ENCODE measurements at places on chromosomes 11 and 22.

GRCh38 chr22:49235463-49236300, 592.0 kb downstream of the BRD1 start:
- no peak for DNase-seq

GRCh38 chr11:64353715-64354506, 5.1 kb upstream of the RPS6KA4 start:
- DNase-seq = no peak

GRCh38 chr11:133747409-133747808, 97.9 kb downstream of the SPATA19 start:
- DNase-seq = no peak

DNA sequence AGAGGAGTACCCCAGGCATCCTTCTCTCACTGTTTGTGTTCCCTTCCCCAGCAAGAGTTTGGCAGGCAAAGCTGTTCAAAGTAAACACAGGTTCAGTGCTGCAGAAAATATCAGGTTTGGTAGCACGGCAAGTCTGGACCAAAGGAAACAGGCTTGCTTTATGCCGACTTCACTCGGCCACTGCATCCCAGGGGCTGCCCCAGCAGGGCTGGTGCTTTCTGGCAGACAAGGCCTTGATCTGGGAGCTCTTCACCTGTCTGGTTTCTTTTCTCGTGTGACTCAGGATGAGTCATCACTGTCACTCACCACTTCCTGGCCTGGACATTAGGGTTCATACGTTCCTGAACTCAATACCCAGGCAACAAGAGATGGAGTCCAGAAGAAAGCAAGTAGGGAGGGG, 52.6 kb upstream of the NAV2 start:
- peak; percentile 4 for DNase-seq

DNA sequence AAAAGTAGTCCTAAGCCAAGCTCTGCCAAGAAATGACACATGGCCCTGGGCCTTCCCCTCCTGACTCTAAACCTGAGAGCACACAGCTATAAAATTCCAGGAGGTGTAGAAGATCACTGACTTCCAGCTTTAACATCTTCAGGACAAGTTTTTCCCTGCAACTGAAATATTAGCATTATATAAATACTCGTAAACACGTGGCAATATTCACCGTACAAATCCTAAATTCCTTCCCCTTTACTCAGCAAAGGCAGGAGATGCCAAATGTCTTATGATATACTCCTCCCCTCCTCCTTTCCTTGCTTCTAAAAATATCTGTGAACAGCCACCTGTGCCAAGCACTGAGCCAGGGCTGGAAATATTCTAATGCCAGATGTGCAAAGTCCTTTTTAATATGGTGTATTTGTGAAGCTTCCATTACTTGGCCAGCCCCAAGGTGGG, 194.0 kb downstream of the LARGE1 start:
- no peak for DNase-seq

DNA sequence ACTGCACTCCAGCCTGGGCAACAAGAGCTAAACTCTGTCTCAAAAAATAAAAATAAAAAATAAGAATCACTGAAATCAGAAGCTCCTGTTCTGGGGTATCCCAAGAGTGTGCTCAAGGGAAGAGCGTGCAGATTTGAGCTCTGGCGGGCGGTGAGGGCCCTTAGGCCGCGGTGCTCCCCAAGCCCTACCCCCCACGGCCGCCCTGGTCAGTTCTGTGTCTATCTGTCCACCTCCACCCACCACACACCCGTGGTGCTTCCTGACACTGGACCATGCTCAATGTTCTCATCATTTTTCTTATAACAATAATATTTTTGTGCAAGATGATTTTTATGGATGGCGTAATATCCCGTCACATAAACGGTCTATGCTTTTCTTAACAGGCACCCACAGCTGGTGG, 71.1 kb downstream of the RTL6 start:
- DNase-seq = no peak

DNA sequence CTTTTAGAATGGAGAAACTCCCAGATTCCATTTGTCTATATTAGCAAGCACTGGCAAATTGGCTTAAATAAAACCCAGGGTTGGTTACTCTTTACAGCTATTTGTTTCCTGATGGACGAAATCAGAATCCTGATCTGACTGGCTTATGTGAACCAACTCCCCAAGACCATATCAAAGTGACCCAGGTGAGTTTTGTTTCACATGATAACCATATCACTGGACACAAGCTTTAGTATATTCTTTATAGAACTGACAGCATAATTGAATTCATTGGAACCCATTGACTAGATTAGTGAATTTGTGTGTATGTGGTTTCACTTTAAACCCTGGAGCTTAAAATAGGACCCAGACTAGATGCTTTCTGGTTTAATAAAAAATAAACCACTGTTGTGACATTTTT, 39.3 kb downstream of the MCAM start:
- no peak for DNase-seq

GRCh38 chr11:27319072-27319471, 43.9 kb downstream of the CCDC34 start:
- DNase-seq = no peak

GRCh38 chr11:130261571-130261970, 53.1 kb downstream of the ZBTB44 start:
- no peak for DNase-seq

DNA sequence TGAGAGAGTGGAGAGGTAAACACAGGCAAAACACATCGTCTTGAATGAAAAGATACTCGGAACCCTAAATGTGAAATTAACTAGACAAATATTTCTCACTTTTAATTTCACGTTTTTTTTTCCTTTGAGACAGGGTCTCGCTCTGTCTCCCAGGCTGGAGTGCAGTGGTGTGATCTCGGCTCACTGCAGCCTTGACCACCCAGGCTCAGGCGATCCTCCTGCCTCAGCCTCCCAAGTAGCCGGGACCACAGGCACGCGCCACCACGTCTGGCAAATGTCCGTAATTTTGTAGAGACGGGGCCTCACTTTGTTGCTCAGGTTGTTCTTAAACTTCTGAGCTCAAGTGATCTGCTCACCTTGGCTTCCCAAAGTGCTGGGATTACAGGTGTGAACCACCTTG, 7.4 kb upstream of the SHANK3 start:
- DNase-seq = no peak

GRCh38 chr11:30025396-30026139, 8.7 kb upstream of the KCNA4 start:
- DNase-seq = no peak

DNA sequence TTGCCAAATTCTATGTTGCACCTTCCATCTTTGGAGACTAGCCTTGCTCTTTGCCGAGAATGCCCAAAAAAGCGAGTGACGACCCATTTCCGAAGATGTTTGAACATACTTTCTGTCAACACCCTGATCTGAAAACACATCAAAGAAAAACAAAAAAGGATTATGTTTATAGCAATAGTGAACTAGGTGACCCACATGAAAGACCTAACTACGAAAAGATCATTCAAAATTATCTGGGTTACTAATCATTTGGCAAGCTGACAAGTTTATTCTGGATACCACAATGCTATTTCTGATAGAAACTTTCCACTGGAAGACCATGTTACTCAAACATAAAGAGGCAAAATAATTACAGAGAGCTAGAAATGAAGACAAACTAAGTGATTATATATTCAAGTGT, 27.0 kb downstream of the KCNJ1 start:
- DNase-seq = peak; percentile 66

DNA sequence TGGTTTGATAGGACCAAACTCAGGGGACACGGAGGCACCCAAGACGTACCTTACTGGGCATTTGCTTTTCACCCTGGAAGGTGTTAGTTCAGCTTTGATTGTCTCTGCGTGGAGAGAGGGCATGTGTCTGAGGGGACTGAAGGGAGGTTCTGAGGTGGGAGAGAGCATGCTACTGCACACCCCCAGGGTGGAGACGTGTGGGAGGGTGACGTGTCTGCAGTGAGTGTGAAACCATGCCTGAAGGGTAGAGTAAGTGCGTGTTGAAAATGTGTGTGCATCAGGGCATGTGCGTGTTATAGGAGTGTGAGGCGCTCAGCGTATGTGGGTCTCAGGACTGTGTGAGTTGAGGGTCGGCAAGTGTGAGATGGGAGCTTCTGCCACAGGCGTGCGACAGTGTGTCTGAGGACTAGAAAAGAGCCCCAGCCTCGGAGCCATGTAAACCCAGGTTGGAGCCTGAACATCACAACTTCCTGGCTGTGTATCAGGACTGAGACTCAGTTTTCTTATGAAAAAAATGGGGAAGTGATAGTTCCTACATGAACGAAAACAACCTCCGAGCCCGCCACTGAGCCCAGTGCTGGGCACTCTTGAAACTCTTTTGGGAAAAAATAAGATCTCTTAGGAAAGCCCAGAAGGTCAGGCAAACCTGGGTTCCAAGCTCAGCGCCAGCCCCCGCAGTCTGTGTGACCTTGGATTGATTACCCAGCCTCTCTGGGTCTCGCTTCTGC, 11.8 kb upstream of the KCNJ11 start:
- DNase-seq = no peak

DNA sequence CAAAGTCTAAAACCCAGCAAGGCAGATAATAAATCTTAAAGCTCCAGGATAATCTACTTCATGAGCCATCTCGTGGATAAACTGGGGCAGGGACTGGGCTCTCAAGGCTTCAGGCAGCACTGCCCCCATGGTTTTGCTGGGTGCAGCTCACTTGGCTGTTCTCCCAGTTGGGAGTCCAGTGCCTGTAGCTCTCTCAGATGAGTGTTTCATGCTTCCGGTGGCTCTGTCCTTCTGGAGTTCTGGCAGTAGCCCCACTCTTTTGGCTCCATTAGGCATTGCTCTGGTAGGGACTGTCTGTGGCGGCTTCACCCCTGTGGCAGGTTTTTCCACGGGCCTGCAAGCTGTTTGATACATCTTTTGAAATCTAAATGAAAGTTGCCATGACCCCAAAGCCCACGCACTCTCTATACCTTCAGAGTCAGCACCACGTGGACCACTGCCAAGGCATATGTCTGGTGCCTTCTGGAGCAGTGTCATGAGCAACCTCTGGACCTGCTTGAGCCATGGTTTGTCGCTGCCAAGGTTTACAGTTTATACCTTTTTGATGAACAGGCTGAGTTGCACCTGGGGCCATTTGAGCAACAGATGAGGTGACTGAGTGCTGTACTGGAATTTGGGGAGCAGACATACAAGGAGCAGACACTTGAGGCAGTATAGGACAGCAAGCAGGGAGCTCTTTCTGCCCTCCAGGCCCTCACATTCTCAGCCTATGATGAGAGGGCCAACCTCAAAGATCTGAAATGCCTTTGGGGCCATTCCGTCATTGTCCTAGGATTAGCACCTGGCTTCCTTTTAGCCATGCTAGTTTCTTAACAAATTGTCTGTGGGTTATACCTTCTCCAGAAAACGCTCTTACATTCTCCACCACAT, 48.6 kb downstream of the MTNR1B start:
- no peak for DNase-seq

DNA sequence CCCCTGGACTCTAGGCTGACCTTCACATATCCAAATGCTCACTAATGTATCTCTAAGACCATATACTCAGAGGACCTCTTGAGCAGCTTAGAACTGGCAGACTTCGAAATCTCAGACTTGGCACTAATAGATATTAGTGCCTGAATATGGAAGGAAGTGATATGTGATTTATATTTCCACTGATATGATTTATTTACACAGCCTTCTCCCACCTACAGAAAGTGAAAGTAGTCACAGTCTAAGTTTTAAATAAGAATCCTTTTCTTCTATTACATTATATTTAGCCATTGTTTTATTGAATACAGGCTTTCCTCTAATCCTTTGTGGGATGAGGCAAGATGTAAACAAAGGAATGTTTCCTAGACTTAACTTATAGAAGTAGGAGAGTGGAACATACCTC, 6.7 kb upstream of the NAV2 start:
- DNase-seq = no peak

- DNase-seq = no peak
Observed at GRCh38 chr11:63879598-63880402, 37.2 kb downstream of the RCOR2 start.

DNA sequence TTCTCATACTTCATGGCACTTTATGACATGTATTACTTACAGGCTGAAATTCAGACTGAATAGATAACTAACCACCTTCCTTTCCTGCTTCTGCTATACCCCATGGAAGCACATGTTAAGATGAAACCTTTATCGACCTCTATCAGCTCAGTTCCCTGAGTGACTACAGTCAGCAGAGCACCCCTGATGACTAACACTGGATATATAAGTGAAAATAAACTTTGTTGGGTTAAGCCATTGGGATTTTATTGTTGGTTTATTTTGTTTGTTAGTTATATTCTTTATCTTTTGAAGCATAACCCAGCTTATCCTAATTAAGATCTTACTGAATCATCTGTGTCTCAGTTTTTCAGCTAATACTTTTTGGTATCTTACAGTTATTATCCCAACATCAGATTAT, 23.0 kb upstream of the MAML2 start:
- no peak for DNase-seq

- no peak for DNase-seq
Observed at GRCh38 chr11:118922745-118923627, 2.7 kb downstream of the BCL9L start.

GRCh38 chr11:16749666-16750065, 11.2 kb downstream of the C11orf58 start:
- DNase-seq = no peak

DNA sequence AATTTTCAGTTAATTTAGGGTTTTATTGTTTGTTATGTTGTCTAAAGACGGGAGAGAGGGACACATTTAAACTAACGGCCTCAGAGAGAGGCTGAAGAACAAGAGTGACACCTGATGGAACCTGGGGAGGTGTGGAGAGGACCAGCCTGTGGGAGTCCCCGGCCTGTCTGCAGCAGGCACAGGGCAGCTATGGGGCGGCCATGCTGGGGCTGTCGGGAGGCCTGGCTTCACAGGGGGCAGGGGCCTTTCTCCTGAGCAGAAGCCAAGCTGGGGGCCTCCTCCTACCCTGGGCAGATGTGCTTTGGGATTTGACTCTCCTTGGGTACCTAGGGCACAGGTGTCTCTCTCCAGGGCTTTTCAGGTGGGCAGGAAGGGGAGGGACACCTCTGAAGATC, 21.9 kb downstream of the RELT start:
- no peak for DNase-seq
